ENCODE measurements at places on chromosomes 1 and 21.

- peak; percentile 83 for DNase-seq
Observed at GRCh38 chr1:15152318-15153183, 996 bp upstream of the TMEM51 start.

- DNase-seq, result no peak
Observed at GRCh38 chr21:42051788-42052187, 19.3 kb upstream of the UMODL1 start.

DNA sequence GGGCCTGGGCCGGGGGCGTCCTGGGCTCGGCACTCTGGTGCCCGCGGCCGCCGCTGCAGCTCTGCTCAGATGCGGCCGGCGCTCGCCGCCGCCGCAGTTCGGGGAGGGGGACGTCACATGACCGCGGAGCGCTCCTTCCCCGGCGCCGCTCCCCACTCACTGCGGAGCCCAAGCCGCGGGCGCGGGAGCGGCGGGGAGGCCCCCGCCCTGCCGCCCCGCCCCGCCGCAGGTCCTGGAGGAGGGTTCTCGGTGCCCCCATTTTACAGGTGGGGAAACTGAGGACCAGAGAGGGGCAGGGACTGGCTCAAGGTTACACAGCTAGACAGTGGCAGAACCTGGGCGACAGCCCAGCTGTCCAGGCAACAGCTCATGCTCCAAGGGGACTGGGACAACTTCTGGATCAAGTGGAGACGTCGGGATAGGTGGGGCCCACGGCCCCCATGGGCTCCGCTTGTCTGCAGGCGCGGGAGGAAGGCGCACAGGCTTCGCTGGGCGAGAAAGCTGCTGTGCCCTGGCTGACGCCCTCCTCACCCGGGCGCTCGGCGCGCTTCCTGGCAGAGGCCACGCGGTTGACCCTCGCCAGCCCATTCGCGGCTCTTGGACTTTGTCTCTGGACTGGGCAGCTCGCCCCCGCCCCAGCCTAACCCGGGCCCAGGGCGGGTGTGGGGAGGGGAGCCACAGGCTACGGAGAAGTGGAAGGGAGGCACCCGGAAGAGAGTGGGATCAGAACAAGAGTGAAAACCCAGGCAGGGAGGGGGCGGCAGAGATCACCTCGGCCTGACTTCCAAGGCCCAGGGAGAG lies at the start of gene RAP1GAP:
Gene RAP1GAP (minus strand): TSS at position 100 of the 801 bp plus-strand sequence. CDS start 49,325 bp downstream, outside the sequence.
- DNase-seq, result peak; percentile 24

- no peak for DNase-seq
Observed at GRCh38 chr21:28455253-28455600, 537.5 kb downstream of the LTN1 start.

DNA sequence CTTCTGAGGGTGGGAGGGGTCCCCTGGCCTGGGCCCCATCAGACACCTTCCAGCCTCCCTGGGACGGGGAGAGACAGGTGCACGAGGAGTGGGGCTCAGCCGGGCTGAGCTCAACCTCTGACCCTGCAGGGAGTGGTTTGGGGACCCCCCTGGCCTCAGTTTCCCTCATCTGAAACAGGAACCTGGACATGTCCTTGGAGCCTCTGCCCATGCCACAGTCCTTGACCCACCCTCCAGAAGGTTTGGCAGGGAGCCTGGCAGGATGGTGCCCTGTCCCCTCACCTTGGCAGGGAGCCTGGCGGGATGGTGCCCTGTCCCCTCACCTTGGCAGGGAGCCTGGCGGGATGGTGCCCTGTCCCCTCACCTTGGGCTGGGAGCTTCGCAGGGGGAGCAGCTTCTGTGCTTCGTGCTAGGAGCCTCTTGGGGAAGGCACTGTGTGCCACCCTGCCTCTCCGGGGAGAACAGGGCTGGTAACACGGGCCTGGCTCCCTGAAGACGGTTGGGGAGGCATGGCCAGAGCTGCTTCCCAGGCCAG lies 58.3 kb downstream of the SLX9 start:
- DNase-seq, result no peak

DNA sequence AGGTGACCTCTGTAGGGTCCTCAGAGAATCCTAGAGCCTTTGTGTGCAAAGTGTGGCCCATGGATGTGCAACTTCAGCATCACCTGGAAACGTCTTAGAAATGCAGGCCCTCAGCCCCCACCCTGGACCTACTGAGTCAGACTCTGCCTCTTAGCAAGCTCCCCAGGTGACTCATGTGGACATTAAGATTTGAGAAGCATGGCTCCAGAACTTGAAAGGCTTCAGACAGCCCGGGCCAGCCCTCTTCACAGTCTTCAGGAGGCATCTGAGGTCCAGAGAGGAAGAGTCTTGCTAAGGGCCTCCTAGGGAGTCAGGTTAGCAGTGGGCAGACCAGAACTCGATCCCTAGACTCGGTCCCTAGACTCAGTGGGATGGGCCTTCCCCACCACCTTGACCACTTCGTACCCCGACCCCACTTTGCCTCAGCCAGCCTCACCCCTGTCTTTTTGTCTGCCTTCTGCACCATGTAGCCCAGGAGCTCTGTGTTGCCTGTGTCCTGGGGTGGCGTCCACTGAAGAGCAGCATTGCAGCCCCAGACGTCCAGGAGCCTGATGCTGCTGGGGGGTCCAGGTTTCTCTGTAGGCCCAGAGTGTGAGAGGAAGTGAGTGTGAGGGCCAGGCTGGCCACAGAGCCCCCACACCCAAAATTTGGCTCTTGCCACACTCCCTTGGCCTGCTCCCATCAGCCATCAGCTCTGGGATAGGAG lies 4.8 kb downstream of the MYBPH start:
- DNase-seq, result no peak

DNA sequence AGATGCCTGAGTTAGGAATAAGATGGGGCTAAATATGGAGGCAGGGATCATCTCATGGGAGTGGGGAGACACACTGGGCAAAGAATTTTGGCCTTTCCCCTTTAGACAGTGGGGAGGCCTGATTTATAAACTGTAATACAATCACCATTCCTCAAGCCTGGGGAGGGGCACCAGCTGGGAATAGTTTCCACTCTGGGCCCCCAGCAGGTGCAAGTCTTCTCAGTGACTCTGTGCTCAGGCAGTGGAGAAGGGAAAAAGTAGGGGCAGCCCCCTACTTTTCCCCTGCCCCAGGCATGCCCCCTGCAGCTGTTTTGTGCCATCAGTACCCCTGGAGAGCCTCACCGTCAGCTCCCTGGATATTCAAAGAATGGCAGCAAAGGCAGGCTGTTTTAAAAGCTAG lies 19.1 kb downstream of the COA7 start:
- DNase-seq, result no peak

DNA sequence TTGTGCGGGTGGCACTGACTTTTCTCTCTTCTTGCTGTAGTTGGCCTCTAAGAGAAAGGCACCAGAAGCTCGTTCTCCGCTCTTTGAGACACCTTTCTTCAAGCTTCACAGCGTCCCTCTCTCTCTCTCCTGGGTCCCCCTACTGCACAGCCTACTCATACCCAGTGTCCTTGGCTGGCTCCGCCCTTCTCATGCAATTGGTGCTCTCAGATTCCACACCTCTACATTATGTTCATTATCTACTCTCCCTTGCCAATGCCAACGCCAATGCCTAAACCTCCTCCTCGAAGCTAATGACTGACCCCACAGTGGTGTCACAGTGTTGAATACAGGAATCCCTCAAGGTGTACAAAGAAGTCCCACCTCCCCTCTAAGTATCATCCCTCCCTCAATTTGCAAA lies 4.8 kb upstream of the DNAJC28 start:
- no peak for DNase-seq

GRCh38 chr1:48062353-48062752 lies 65.2 kb upstream of the TRABD2B start:
- DNase-seq, result no peak

DNA sequence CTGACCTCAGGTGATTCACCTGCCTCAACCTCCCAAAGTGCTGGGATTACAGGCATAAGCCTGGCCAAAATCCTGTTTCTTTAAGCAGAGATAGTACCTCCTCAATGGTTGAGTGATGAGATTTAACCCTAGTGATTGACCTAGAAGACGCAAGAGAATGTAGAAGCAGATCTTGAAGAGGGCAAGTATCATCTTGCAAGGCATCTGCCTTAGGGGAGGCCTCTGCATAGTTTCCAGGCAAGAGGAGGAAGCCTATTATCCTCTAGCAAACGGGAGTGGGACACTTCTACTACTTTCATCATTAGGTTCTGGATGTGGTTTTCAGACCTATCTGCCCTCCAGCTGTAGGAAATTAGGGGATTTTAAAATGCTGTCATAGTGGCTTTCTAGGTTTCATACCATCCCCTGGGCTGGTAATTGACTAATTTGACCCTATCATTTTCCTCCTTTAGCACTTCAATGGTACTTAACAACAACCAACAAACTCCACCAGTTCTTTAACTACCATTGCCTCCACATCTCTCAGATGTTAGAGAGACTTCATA lies 10.0 kb upstream of the TRIM62 start:
- DNase-seq, result no peak

DNA sequence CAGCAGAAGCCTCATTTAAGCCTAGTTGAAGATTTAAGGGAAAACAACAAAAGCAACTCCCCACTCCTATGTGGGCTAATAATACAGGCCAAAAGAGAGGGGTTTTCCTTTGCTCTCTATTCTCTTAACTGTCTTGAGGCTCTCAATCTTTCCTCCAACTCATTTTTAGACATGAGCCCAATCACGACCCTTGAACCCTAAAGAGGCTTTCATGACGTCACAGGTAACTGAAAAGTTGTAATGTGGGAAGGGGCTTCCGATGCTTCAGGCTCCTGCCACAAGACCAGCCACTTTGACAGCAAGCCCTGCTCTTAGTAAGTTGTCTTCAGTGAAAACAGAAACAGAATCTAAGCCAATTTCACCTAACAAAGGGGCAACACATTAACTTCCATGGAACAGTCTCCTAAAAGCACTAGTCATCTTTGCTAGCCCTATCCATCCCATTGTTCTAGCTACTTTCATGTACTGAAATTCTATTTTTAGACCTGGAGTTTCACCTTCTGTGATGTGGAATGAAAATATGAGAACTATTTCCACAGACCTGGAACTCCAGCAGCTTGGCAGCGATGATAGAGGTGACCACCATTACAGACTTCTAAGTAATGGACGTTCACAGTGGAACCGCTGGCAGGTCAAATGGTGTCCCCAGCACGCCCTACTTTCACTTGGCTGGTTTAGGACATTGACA lies 36.3 kb downstream of the GPR161 start:
- no peak for DNase-seq

- no peak for DNase-seq
Observed at GRCh38 chr1:214466403-214467077, 84.9 kb downstream of the PTPN14 start.

GRCh38 chr1:111251570-111251969 lies 24.1 kb downstream of the CHI3L2 start:
- no peak for DNase-seq

DNA sequence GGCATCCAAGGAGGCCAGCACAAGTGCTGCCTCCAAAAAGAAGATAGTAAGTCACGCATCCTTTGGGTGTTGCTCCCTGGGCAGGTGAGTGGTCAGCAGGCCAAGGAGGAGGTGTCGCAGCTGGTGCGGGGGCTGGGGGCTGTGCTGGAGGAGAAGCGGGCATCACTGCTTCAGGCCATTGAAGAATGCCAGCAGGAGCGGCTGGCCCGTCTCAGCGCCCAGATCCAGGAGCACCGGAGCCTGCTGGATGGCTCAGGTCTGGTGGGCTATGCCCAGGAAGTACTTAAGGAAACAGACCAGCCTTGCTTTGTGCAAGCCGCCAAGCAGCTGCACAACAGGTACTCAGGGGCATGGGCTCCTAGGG lies 4.3 kb downstream of the TRIM46 start:
- DNase-seq, result no peak

All from NCI-H1105 treated with DMSO at 0.1 percent for 48 hours (cell line).